Mesothelial cell of epicardium (in vitro differentiated cells): ENCODE measurements at places on chromosomes 5 and 9. TPM values are rescaled to one million over a fixed set of nuclear protein-coding genes. Genes with fewer than 3 reads are reported as not detected.
A peak's percentile ranks its signal among the peaks of the same experiment; 100 is the strongest.

GRCh38 chr5:180390441-180391190 lies 37.5 kb upstream of the GFPT2 start:
- DNase-seq: no peak
- H3K27me3 ChIP-seq: no peaks in the 10 kb centered on the region
- H3K4me3 ChIP-seq: no peak overlapping the region
- H3K27ac ChIP-seq: no peak overlapping the region
- no peaks in the 10 kb centered on the region for H3K4me1 ChIP-seq
- H3K36me3 ChIP-seq: no peaks in the 10 kb centered on the region

DNA sequence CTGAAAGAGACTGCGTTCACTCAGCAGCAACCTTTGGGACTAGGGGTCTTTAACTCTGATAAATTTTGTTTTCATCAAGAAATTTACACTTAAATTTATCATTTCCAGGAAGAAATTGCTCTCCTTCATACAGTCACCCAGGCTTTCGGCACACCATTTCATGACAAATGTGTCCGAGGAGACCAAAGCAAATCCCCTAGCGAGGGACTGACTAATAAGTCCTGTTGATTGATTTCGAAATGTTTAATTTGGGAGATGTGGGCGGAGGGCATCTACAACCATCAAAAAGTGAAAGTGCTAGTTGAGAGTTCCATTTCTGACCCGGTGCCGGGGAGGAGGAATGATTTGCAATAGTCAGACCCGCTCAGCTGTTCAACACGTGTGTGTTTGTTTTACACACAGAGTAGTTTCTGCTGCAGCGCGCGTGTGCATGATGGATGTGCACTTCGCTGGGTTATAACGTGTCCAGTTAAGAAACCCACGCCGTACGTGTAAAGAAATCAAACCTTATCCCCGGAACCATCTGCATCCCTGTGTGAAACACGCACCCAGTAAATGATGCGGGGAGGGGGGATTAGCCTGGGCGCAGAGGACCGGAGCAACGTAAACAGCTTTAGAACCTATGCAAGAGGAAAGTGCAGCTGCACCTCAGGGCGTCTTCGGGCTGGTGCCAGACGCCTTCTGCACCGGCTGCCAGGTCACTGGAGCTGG lies 845 bp upstream of the NR4A3 start:
- H3K27ac ChIP-seq: peak overlapping the region; percentile 97
- no peak for DNase-seq
- peak overlapping the region; percentile 90 for H3K4me3 ChIP-seq
- H3K27me3 ChIP-seq: peaks cover 40% of the 10 kb centered on the region
- peaks cover 59% of the 10 kb centered on the region for H3K4me1 ChIP-seq

GRCh38 chr5:50365426-50366251 lies 75.4 kb downstream of the EMB start:
- DNase-seq: no peak
- H3K4me1 ChIP-seq: no peaks in the 10 kb centered on the region
- H3K36me3 ChIP-seq: no peaks in the 10 kb centered on the region
- H3K27ac ChIP-seq: no peak overlapping the region
- H3K4me3 ChIP-seq: no peak overlapping the region
- no peaks in the 10 kb centered on the region for H3K27me3 ChIP-seq

DNA sequence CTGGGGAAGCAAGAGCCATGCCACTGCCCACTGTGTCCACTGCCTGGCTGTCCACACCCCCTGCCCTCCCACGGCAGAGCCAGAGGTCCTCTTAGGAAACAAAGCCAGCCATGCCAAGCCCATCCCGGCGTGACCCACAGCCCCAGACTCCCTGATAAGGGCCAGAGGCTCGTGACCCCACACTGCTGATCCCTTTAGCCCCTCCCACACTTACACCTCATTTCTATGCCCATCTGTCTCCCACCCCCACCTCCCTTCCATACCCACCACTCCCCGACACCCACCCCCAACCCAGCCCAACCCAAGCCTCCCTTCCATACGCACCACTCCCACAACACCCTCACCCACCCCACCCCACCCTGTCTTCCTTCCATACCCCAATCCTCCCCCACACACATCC lies 17.3 kb downstream of the PTGES start:
- H3K27me3 ChIP-seq: peaks cover 16% of the 10 kb centered on the region
- peaks cover 6% of the 10 kb centered on the region for H3K4me1 ChIP-seq
- no peaks in the 10 kb centered on the region for H3K36me3 ChIP-seq

GRCh38 chr9:135304886-135305285 lies 174.7 kb upstream of the PPP1R26 start:
- no peak overlapping the region for H3K27ac ChIP-seq
- H3K36me3 ChIP-seq: no peaks in the 10 kb centered on the region
- H3K27me3 ChIP-seq: peaks cover 76% of the 10 kb centered on the region
- no peak for DNase-seq
- H3K4me1 ChIP-seq: no peaks in the 10 kb centered on the region

DNA sequence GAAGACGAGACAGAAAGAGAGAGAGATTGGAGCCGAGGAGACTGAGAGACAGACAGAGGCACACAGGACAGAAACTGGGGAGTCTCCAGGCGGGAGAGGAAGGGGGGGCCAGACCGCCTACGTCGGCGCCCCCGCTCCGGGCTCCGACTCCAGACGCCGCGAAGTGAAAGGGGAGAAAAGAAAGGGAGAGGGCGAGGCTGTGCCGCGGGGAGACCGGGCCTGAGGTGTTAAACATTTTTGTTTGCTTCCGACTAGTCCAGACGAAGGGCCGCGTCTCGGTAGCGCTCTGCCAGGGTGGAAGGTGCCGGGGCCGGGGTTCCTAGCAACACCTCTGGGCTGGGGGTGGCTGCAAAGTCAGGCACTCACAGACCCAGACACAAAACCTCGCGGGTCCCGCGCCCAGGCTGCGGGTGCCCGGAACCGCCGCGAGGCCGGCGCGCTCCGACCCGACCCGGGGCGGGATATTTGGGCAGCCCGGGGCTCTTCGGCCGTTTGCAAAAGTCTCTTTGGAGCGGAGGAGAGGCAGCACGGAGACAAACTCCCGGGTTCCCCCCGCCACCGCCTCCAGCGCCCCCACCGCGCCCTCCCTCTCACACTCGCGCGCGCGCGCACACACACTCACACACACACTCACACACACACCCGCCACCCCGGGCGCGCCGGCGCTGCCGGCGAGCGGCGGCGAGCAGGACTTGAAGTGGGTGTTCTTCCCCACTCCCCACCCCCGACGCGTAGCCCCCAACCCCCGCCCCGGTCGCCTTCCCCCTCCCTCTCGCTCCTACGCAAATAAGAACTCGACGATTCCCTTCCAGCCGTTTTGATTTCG lies 626 bp upstream of the FST start:
- H3K27ac ChIP-seq: peak overlapping the region; percentile 87
- peak overlapping the region; percentile 87 for H3K4me3 ChIP-seq

DNA sequence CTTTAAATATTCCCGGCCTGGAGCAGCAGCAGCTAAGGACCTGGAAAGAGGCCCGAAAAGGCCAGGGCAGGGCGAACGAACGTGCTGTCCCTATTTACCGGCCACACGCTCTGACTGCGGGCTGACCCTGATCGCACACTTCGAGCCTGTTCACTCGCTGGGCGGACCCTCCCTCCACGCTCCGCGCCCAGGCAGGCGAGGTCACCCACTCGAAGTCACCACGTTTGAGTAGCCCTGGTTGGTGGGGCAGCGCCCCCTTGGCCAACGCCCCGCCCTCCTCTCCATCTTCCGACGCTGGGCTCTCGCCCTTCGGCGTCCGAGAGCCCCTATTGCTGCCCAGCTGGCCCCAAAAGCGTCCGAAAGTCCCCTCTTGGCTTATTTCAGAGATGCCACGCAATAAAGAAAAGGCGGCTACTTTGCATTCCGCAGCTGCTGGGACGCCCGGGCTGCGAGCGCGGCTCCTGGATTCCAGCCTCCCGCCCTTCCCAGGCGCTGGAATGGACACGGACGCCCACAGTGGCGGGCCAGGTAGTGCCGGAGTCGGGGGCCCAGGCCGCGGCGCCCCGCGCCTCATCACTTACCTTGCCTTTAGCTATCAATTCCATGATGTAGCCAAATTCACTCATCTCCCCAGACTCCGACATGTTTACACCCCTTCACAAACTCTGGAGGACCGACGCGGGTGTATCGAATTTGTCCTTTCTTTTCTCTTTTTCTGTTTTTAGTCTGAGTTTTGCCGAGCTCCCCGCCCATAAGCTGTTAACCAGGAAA lies 9.9 kb upstream of the TRIM36 start:
- no peak overlapping the region for H3K27ac ChIP-seq
- H3K36me3 ChIP-seq: no peaks in the 10 kb centered on the region
- H3K4me1 ChIP-seq: peaks cover 6% of the 10 kb centered on the region
- H3K27me3 ChIP-seq: peaks cover 92% of the 10 kb centered on the region

DNA sequence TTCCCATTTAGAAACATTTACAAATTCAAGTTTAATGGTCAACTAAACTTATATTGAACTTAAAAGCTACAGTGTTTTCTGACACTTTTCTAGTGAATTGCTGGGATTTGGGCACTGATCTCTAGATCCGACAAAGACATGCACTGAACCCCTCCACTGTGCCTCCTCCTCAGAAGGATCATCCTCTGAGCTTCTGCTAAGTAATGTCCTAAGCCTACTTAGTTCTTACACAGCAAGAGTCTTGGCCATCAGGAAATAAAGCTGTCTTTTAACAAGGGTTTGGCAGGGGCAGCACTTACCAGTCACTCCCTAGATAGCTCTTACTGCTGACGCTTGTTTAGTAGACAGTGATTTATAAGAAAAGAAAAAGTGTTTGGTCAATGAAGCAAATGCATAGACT lies 50.5 kb downstream of the FAM81B start:
- H3K27ac ChIP-seq: no peak overlapping the region
- peaks cover 3% of the 10 kb centered on the region for H3K4me1 ChIP-seq
- no peak for DNase-seq
- H3K36me3 ChIP-seq: no peaks in the 10 kb centered on the region
- H3K4me3 ChIP-seq: no peak overlapping the region
- peaks cover 21% of the 10 kb centered on the region for H3K27me3 ChIP-seq

DNA sequence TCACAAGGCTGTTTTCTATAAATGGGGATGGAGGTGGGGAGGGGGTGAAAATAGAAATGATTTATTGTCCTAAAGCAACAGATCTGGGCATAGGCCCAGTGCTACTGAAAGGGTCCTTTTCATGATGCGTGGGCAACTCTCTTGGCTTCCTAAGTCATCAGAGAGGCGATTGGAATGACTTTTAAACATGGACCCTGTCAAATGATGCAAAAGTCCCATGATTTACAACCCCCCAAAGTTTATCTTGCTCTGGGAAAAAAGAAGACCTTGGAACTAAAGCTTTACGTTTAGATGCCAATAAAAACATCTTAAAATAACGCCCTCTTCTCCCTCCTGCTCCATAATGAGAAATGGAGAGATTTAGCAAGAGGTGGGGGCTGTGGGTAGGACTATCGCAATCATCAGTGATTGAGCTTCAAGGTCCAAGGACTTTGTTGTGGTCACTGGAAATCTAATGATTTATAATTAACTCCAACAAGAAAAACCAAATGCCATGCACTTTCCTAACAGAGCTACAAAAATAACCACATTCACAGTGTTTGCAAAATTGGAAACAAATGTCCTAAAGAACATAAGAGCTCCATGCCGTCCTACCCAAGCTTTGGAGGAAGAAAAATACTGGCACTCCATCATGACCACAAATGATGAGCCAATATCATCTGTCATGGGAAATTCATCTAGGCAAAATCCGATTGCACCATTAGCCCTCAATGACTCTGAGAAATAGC lies 167.5 kb upstream of the CLINT1 start:
- H3K4me1 ChIP-seq: peaks cover 63% of the 10 kb centered on the region
- H3K4me3 ChIP-seq: no peak overlapping the region
- H3K27me3 ChIP-seq: no peaks in the 10 kb centered on the region
- DNase-seq: no peak
- no peaks in the 10 kb centered on the region for H3K36me3 ChIP-seq

Gene CD180
- total RNA-seq: not detected in 3 replicates

Gene EQTN
- total RNA-seq: 0.71 to 1.4 TPM (median 1.2 TPM) in 3 replicates

Gene LCP2
- total RNA-seq: not detected in 3 replicates

Gene PTTG1
- 42.6 to 43.3 TPM (median 42.7 TPM) in 3 replicates for total RNA-seq

Gene ALDOB
- total RNA-seq: not detected in 3 replicates

Gene PLAC8L1
- 2.3 to 4.2 TPM (median 2.6 TPM) in 3 replicates for total RNA-seq
